RPMI7951 (cell line): ENCODE measurements at places on chromosomes 13 and 19. TPM values are rescaled to one million over a fixed set of nuclear protein-coding genes. Genes with fewer than 3 reads are reported as not detected.

GRCh38 chr19:47228937-47229675 lies 1.9 kb downstream of the BBC3 start:
- peak; percentile 36 for DNase-seq

DNA sequence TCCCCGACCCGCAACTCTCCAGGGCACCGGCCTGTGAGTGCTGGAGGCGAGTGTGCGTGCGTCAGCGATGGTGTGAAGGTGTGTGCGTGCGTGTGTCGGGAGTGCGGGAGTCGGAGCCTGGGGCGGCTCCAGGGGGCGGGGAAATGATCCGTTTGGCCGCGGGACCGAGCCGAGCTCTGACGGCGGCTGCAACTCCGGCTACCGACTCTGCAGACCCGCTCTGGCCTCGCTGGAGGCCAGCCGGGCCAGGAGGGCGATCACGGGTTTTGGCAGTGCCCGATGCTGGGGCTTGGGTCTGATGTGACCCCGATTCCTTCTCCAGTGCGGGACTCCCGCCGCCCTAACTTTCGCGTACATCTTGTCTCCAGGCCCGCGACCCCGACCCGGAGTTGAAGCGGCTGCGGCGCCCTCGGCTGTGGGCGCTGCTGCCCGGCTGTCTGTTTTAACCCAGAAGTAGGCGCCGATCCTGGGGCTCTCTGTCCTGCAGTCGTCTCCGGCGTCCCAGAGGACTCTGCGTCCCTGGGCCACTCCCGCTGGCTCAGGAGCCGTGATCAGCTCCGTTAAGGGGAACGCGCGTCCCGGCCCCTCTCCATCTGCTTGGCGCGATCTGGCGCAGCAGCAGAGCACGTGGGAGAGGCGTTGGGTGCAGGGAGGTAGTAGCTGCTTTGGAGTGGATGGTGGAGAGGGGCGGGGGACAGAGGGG lies 1.2 kb downstream of the CHST8 start:
- DNase-seq = no peak

MYBPC2 gene
- total RNA-seq = 0.10 TPM in 1 of 2 replicates, not detected in the other

DNA sequence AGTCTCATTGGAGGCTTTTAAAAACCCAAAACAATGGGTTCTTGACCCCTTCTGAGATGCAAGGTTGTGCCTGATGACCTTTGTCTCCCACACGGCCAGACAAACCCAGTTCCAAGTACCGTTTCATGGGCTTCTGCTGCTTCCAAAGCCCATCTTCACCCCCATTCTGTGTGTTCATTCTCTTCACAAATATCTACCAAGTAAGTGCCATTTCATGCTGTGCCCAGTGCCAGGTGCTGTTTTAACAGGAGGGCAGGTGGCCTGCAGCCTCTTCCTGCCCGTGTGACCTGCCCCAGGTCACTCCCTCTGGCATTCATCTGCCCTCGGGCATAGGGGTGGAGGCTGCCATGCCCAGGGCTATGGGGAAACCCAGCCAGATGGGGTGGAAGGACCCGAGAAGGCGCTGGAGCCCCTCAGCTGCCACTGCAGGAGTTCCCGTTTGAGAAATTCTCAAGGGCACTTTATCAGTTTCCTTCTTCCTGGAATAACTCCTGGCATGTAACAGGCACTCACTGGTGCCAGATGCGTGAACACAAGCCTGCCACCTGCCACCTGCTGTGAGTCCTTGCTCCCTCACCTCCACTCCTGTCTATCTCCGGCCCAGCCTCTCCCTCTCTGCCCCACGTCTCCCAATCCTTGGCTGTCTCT lies 12.5 kb downstream of the CAPN12 start:
- no peak for DNase-seq

LAIR2 gene
- total RNA-seq = not detected in 2 replicates

DNA sequence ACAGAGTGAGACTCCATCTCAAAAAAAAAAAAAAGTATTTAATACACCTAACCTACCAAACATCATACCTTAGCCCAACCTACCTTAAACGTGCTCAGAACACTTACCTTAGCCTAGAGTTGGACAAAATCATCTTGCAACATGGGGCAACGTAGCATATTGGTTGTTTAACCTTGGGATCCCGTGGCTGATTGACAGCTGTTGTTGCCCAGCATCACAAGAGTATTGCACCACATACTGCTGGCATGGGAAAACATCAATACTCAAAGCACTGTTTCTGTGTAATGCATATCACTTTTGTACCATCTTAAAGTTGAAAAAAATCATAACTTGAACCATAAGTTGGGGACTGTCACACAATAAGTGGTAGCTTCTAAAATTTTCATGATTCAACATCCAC lies 73.8 kb upstream of the MIR17HG start:
- no peak for DNase-seq

GRCh38 chr13:37752146-37752545 lies 117.4 kb downstream of the TRPC4 start:
- no peak for DNase-seq

GRCh38 chr19:23346696-23347095 lies 48.6 kb downstream of the ZNF91 start:
- DNase-seq = no peak

ZNF793 gene
- 0.24 and 0.49 TPM in 2 replicates for total RNA-seq

GRCh38 chr13:24215732-24216131 lies 55.2 kb downstream of the SPATA13 start:
- peak; percentile 47 for DNase-seq

GRCh38 chr19:531753-532560 lies at the start of gene CDC34:
CDC34 (plus strand) TSS chr19:531760; CDS start chr19:531932, 172 bp downstream.
- no peak for DNase-seq

GRCh38 chr13:36530050-36530789 lies 97.9 kb downstream of the CCNA1 start:
- no peak for DNase-seq

- no peak for DNase-seq
Measured at GRCh38 chr13:94479616-94480015, at the start of gene DCT. DCT (minus strand) TSS chr13:94479682; CDS start chr13:94479255, 427 bp downstream.

DNA sequence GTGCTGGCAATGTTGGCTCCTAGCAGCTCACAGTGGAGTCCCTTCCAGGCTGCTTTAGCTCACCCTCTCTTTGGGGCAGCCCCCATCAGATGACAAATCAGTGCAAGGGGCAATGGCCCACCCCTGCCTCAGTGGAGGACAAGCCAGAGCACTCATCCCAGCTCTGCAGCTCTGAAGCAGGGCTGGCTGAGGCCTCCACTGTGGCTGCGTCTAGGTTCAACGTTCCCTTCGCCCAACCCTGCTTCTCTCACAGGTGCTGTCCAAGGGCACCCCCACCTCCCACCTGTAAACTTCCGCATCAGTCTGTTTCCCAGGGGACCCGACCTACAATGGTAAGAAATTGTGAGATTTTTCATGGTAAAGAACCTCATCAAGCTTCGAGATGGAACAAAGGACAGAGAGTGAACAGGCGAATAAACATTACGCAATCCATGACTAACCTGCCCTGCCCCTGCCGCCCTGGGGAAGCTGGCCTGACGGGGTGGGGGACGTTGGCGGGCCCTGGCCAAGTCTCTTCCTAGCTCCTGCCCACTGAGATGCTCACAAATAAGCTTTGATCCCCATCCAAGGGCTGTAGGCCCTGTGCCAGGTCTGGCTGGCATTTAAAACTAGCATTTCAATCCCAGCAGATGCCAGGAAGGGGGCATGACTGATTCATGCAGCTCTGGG lies 40.5 kb downstream of the DZIP1 start:
- peak; percentile 21 for DNase-seq

- no peak for DNase-seq
Measured at GRCh38 chr13:37490176-37490779, 108.3 kb downstream of the POSTN start.

DNA sequence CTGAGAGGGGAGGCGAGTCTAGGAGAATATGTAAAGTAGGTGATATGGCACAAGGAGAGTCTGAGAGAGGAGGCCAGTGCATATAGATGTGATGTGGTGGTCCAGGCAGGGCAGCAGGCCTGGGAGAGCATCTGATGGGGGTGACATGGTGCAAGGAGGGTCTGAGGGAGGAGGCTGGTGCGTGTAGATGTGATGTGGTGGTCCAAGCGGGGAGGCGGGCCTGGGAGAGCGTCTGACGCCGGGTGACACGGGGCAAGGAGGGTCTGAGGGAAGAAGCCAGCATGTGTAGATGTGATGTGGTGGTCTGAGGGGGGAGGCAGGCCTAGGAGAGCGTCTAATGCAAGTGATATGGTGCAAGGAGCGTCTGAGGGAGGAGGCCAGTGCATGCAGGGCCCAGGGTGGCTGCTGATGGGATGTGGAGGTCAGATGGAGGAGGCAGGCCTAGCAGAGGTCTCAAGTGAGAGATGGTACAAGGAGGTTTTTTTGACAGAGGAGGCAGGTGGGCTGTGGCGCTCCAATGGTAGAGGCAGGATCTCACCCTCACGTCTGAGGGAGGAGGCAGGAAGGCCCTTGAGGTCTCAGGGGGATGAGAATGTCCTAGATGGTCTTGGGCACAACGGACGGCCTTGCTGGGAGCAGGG lies 16.2 kb downstream of the NFIC start:
- no peak for DNase-seq

GRCh38 chr19:42276284-42276683 lies 7.2 kb downstream of the CIC start:
- DNase-seq = no peak

WDR88 gene
- total RNA-seq = not detected in 2 replicates

DNA sequence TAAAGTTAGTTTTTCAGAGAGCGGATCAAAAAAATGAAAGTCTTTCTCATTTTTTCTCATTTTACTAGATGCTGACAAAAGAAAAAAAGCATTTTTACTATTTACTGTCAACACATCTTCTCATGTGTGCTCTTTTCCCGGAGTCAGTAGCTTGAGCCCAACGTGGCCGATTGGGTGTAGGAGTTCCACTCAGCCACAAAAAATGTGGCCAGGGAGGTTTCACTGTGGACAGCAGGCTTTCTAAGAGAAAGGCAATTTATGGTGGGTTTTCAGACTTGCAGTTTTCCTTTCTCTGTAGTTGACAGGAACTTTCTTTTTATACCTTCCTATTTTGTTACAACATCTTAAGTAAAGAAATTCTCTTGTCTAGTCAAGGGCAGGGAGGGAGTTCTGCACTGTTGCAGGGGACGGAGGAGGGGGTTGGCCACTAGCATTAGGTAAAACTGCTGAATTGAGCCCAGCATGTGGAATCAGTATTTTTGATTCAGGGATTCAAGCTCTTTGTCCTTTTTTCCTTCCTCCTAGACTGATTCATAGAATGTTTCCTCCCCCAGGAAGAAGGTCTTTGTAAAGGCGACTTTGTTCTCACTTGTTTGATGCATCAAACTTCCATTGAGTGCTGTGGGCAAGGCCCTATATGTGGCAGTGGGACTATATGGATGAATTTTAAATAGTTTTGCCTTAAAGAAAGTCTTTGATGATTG lies 123.1 kb downstream of the B3GLCT start:
- no peak for DNase-seq

- DNase-seq = no peak
Measured at GRCh38 chr13:27921421-27921960, 1.7 kb downstream of the PDX1 start.

GRCh38 chr19:19110410-19111135 lies 27.7 kb downstream of the TMEM161A start:
- no peak for DNase-seq

DNA sequence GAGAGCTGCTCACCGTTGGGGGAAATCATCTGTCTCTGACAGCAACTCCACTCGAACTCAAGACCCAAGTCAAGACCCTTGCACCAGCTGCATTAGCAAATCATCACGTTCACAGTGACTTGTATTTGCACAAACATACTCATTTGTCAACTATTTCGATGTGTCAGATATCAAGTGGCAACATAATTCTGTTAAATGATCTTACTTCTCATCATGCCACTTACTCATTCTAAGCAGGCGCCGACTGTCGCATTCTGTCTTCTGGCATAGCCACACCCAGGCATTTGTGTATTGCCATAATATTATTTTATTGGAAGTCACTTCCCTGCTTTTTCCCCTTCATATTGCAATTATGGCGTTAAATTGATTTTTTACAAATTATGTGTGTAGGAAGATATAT lies 23.0 kb upstream of the ATP1A3 start:
- DNase-seq = no peak

DNA sequence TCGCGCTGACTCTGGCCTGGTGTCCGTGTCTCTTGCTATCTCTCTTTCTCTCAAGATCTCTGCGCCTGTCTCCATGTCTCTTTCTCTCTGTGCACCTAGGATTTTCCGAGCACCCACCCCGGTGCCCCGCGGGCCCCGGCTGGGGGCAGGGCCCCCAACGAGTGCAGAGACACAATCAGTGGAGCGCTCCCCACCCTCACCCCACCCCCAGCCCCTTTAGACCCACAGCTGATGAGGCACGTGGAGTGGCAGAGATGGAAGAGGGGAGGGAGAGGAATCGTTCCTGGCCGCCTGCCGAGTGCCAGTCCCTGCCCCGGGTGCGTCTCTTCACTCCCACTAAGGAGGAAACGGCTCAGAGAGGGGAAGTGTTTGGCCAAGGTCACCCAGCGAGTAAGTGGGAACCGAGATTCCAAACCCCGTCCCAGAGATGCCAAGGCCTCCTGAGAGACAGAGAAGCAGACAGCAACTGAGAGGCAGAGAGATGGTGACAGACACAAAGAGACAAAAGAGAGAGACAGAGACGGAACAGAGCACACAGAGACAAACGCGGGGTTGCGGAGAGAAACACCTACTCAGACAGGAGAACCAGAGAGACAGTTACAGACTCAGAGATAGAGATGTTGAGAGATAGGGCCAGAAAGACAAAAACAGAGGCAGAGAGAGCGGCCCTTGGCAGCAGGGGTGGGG lies 626 bp upstream of the BCL3 start:
- DNase-seq = peak; percentile 84

OR7A5 gene
- total RNA-seq = not detected in 2 replicates

DNA sequence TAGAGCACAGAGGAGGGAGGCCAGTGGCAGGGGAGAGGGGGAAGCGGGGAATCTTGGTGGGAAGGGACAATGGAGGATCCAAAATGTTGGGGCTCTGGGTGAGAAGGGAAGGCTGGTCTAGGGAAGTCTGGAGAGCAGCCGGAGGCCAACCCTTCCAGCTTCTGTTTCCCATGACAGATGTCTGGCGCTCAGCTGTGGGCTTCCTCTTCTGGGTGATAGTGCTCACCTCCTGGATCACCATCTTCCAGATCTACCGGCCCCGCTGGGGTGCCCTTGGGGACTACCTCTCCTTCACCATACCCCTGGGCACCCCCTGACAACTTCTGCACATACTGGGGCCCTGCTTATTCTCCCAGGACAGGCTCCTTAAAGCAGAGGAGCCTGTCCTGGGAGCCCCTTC lies 1.1 kb downstream of the PSENEN start:
- no peak for DNase-seq

DNA sequence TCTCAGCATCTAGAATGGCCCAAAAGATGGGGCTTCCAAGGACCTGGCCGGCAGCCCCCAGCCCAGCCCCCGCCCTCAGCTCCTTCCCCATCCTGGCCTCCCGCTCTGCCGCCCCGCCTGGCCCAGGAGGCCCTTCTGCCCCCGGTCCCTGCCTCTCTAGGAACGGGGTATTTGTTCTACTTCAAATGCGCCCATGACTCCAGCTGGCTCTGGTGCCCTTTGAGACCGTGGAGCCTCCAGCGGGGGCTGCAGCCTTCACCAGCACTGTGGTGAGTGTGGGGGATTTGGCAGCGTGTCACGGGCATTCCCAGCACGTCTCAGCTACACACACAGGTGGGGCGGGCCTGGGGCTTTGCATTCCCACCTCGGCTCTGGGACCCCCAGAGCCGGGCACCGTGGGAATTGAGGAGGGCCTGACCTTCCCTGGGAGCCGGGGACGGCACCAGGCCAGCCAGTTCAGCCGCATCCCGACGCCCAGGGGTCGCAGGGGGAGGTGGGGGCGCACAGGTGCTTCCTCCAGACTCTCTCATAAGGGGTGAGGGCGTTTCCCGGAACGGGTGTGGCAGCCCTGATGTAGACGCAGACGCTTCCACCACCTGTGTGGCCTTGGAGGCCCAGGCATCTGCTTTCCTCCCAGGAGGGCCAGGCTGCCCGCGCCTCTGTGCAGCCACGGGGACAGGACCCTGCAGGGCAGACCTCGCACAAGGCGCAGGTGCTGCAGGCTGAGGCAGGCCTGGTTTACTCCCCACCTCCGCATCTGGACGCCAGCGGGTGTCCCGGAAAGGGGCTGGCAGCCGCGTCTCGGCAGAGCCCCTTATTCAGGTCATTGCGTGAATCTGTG lies 947 bp downstream of the ATP4B start:
- no peak for DNase-seq
